M059J (cell line): ENCODE measurements at places on chromosomes 6 and 20.
A peak's percentile ranks its signal among the peaks of the same experiment; 100 is the strongest.

DNA sequence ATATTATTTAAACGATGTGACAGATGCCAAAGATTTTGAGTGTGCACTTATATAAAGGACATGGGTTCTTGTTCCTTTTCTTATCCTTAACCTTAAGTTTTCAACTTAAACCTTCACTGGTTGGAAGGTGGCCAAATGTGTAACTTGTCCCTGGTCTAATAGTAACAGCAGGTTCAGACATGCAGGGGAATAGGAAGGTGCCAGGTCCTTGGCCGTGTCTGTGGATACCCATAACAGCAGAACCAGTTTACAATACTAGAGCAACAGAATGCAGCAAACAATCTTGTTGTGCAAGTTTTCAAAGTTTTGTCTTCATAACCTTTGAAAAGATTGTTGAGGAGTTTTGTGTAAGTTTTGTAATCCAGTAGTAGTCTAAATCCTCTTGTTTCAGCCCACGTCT lies 4.4 kb downstream of the MYB start:
- DNase-seq = no peak

DNA sequence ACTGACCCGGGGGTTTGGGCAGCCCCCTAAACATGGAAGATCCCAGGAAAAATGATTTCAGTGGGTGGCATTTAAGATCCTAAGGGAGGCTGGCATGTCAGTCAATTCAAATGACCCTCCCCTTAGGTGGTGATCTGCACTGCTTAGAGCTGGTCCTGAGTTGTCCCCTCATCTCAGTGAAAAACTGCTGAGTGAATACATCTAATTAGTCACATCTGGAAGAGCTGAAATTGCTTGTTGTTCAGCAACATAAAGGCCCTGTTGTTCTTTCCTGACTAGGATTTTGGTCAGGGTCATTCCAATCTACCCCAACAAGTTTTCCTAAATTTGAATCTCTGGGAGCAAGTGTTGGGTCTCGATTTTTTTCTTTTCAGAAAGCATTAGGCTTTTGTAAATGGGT lies 126.4 kb downstream of the LCA5 start:
- no peak for DNase-seq

DNA sequence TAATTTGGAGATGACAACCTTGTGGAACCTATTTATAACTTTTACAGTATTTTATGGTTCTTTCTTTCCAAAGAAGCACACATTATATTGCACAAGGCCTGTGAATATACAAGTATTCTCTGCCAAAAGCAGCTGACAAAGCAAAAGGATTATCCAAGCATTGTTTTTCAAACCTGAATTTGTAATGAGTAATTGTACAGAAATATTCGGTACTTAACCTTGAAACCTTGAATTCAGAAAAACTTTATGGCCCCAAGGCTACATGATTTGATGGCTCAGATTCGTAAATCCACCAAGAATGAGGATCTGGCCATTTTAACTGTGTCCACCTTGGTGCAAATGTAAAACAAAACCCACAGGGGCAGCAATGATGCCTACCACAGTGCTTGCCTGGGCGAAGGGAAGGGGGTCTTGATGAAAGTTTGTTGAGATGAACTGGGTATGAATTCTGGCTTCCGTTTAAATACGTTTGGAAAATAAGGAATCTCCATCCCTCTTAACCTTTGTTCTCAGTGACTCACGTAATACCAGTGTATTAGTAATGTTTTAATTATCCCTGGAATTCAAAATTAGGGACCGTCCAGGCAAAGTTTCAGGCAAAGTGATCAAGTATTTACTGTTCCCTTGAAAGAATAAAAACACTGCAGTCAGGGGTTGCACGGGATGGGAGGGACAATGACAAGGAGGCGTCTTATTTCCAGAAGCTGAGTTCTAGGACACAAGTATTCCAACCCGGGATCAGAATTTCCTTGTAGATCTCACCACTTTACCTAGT lies 2.7 kb upstream of the RBM24 start:
- peak; percentile 97 for DNase-seq

DNA sequence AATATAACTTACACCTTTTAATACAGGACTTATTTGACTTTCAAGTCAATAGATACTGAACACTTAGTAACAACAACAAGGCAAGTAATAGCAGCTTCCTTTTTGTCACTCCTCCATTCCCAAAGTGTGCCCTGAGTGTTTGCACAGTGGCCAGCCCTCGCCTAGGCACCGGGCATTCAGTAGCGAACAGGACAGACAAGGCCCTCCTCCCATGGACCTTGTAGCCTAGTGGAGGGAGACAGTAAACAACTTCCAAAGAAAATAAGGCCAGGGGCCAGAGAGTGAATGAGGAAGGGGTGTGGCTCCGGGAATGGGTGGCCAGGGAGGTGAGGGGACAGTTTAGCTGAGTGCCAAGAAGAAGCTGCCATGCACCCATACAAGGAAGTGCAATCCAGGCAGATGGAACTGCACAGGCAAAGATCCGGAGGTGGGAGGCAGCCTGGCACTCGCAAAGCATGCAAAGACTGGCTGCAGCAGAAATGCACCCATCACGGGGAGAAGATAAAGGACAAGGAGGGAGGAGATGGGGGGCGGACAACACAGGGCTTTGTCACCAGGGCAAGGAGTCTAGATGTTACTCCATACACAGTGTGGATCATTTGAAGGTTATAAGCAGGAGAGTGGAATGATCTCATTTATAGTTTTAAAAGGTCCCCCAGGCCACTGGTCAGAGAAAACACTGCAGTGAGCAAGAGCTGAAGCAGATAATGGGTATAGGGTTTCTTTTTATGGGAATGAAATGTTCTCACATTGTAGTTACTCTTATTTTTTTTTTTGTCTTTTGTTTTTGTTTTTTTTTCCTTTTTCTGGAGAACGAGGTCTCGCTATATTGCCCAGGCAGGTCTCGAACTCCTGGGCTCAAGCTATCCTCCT lies 32.2 kb downstream of the ATP9A start:
- DNase-seq = no peak

GRCh38 chr20:33262658-33263065 lies 20.4 kb upstream of the BPIFB1 start:
- peak; percentile 64 for DNase-seq

- DNase-seq = no peak
These were observed 25.5 kb downstream of the NSFL1C start for GRCh38 chr20:1441133-1441532.

DNA sequence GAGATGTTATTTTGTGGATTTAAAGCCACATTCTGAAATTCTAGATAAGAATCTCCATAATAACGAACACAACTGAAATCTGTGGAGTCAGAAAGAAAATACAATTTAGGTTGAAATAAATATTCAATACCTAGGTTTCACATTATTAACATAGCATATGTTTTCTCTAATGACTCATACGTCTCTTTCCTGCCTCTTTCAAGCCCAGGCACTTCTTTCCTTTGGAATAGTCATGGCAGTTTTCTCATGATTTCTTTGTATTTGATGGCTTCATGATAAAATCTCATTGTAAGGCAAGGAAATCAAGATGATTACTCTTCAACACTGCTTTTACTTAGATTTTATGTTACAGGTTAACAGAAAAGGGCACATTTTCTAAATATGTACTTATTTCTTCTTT lies 803.7 kb downstream of the PHF3 start:
- DNase-seq = peak; percentile 8

DNA sequence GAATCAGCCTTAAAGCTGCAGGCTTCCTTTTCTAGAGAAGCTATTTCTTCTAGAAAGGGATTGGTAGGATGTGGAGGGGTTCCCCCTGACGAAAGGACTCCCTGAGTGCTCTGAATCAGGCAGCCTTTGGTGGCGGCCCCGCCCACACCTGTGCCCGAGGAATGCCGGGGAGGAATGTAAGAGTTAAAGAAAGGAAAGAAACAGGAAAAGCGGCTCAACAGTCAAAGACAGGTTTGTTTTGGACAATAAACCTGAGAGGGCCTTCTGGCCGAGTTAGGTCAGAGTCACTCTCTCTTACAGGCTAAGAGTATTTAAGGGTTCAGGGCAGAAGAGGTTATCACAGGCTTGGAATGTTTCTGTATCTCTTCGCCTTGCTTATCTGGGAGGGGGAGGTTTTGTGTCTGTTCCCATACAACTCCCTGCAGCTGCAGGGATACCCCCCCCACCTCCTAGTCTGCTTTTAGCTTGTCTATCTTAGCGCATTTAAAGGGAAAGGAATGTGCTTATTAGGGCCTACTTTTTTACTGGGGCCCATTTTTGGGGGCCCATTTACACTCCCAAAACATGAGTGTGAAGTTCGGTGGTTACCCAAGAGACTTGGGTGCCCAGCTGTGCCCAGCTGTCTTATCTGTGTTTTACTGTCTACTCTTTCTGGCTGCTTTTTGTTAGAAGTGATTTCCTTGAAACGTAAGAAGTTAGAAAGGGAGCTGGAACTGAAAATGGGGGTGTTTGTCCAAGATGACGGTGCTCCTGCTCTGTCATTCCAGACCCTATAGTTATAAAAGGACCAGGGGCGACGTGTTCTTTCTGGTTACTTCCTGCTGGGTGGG lies 32.8 kb downstream of the DYNLT1 start:
- DNase-seq = no peak

GRCh38 chr6:14031516-14031915 lies 86.1 kb upstream of the CD83 start:
- peak; percentile 73 for DNase-seq

DNA sequence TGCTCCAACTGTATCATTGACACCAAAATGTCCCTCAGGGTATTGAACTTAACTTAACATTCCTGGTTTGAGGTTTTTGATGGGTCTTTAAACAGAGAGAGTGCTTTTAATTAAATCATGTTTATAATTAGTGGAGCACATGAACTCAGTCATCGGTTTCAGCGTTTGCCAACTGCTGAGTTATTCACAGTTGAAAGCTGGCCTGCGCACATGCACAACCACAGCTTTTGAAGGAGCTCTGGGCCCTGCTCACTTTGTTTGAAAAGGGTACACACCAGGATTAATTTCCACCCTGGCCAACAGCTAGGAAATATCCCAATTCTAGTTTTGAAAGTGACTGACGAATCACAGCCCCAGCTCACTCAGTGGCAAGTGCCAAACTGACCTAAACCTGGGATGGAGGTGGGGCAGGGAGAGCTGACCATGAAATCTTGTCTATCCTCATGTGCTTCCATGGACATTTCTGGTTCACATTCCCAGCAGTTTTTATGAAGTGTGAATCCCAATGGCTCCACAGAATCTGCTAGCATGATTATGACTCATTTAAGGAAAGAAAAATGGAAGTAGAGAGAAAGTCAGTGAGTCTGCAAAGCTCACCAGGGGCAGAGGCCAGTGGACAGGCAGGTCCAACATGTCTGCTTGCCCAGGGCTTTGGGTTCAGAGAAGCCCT lies 247.8 kb downstream of the FNDC1 start:
- no peak for DNase-seq

DNA sequence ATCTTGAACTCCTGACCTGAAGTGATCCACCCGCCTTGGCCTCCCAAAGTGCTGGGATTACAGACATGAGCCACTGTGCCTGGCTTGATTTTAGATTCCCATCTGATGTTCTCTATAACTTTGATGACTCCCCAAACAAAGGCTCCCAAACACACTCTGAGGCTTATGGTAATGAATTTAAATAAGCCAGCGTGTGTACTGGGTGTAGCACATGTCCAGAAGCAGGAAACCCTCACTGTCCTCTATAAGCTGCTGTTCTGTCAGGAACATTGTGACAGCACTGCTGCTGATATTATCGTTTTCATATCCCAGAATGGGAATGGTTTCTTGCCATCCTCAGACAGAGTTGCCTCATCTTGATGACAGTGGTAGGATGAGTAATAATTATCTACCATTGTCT lies 54.1 kb upstream of the SALL4 start:
- no peak for DNase-seq

GRCh38 chr6:117740605-117741004 lies 65.3 kb downstream of the NUS1 start:
- DNase-seq = no peak

DNA sequence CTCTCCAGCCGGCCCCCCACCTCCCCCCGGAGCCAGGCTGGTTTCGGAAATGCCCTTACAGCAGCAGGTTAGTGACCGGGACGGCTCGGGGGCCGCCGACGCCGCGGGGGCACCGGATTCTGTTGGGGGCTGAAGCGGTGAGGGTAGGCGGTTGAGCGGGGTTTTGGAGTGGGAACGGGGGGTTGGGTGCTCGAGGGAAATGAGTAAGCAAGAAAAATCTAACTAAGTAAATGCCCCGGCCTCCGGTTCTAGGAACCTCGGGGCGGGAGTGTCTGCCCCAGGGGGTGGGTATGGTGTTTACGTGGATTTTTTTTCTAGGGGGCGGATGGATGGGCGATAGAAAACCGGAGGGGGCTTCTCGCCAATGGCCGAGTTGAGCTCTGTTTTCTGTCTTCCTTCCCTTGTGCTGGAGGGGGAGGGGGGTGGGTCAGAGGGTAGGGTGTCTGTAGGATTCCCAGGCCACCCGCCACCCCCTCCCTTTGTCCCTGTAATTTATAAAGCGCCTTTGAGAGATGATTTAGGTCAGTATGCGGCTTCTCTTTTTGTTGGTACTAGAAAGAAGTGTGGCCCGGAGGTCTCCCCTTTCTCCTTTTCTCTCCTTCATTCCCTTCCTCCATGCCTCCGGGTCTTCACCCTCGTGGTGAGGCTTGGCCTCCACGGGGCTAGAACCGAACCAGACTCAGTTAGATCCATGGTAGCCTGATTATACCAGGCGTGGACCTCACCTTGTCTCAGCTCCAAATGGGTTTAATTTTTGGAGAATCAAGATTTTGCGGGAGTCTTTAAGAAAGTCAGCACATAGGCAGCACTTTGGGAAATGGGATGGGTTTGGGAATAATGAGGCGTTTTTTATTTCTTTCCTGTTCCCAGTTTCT lies 2.3 kb downstream of the E2F3 start:
- peak; percentile 70 for DNase-seq

DNA sequence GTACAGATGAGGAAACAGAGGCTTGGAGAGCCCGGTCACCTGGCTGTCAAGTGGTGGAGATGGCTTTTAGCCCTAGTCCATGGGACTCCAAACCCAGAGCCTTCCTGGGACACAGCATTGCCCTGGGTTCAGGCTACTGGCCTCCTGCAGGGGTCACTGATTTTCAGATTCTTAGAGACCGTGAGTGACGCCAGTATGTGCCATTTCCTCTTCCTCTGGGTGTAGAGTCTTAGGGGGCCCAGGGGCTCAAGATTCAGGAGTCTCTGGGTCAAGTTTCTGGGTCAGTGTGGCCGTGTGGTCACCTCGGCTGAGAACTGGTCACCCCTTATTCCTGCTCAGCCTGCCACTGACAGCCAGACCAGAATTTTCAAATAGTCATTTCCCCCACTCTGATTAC lies 574 bp downstream of the ARHGAP40 start:
- no peak for DNase-seq
